ENCODE measurements at places on chromosomes 1 and 21.

DNA sequence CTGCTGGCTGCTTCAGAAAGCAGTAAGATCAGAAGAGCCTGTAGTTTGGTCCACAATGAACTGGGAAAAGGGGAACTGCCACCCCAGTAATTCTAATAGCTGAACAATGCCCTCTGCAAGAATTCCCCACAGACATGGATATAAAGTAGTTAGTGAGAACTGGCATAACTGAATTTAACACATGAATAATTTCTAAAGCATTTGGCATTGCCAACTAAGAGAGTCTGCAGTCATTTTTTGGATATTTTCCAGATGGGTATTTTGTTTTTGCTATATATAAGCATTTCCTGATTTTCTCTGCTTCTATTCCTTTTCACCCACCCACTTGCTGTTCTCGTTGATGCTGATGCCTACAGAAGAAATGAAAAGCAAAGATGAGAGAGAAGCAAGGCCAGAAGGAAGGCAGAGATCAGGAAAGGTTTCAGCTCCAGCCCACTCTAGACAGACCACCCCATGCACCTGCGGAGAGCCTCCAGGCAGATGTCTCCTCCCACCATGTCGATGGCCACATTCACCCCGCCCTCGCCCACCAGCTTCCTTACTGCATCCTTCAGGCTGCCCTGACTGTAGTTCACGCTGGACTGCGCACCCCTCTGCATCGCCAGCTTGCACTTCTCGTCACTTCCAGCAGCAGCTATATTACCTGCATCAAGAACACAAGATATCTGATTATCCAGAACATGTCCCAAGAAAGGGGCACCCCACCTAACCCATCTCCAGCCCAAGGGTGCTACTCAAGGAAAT is 55.9 kb upstream of the SEC16B start:
- no peak for DNase-seq

DNA sequence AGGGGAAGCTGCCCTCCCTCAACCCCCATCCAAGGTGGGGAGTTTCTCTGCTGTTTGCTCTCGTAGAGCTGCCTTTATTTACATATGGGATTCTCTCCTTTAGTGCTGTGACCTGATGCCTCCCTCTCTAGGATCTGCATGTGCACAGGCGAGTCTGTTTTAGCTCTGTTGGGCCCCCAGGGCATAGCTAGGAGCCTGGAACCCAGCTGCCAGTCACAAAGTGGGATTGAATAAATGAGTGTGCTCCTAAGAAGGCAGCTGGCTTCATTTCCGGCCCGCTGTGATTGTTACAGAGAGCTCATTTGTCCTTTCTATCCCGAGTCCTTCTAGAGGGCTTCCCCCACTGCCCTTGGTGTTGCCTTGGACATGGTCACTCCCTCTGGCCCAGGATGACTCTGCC is 176.6 kb downstream of the GRIK3 start:
- no peak for DNase-seq

DNA sequence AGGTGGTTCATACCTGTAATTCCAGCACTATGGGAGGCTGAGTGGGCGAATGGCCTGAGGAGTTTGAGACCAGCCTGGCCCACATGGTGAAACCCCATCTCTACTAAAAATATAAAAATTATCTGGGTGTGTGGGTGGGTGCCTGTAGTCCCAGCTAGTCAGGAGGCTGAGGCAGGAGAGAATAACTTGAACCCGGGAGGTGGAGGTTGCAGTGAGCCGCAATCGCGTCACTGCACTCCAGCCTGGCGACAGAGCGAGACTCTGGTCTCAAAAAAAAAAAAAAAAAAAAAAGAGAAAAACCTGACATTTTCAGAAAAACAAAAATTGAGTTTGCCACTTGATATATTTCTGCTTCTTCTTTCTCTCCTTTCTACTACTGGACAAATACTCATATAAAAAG is 24.3 kb downstream of the CA6 start:
- no peak for DNase-seq

- DNase-seq: no peak
Measured at GRCh38 chr1:6011946-6012258, 19.7 kb upstream of the NPHP4 start.

DNA sequence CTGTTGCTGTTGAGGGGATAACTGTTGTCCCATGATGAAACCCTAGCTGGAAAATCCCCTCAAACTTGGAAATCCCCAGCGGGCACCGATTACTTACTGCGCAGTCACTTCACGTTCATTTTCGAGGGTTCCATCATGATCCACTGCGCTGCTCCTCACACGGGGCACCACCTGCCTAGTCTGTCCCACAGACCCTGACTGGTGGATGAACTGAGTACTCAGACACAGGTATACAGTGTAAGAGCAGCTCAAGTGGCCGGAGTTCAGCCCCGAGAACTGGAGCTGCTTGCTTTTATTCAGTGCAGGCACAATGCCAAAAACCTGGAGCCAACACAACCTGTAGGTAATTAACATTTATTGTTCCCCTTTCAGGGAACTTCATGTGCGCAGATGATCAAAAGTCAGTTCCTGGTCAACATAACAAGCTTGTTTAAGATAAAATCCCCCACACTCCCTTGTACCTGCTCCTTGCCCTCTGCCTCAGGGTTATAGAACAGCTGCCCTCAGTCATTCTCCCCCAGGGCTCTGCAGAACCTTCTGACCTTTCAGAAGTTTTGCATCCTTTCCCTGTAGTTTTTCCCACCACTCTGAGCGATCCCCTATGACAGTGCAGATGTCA is 46.5 kb upstream of the PRELP start:
- DNase-seq: no peak

DNA sequence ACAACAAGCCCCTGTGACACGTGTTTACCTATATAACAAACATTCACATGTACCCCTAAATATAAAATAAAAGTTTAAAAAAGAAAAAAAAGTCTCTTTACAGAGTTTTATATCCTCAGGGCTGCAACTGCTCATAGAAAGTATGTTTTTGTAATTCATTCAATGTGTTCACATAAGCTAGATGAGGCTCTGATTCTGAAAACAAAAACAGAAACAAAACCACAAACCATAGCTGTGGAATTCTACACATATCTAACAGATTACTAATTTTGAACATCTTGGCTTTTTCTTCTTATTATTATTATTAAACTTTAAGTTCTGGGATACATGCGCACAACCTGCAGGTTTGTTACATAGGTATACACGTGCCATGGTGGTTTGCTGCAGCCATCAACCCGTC is 579.6 kb upstream of the ZRANB2 start:
- DNase-seq: no peak

DNA sequence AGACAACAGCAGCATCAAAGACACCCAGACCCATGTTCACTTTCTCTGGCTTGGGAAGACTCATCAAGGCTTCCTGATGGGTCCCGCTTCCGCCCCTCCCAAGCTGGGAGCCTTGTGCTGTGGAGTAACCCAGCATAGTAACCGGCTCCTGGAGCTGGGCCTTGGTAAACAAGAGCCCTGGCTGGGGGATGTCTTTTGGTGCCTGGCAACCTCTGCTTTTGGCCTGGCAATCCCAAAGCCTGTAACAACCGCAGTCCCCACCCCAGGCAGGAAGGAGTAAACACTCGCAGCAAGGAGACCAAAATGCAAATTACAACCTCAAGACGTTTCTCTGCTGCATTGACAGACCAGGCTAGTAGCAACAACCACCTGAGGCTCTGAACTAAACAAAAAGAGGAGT is 16.9 kb upstream of the THRAP3 start:
- no peak for DNase-seq

GRCh38 chr1:55500601-55501000 is 285.4 kb upstream of the USP24 start:
- DNase-seq: no peak

GRCh38 chr1:67135354-67135753 is 584 bp upstream of the C1orf141 start:
- DNase-seq: no peak

GRCh38 chr21:39153842-39154241 is 29.4 kb downstream of the PSMG1 start:
- no peak for DNase-seq

- DNase-seq: no peak
Measured at GRCh38 chr1:172537366-172537765, 4.4 kb downstream of the SUCO start.

GRCh38 chr1:169465281-169465680 is 20.5 kb downstream of the SLC19A2 start:
- DNase-seq: no peak

GRCh38 chr1:112637254-112638109 is 17.9 kb downstream of the CAPZA1 start:
- no peak for DNase-seq

GRCh38 chr1:180680558-180681144 is 48.8 kb downstream of the XPR1 start:
- DNase-seq: no peak

DNA sequence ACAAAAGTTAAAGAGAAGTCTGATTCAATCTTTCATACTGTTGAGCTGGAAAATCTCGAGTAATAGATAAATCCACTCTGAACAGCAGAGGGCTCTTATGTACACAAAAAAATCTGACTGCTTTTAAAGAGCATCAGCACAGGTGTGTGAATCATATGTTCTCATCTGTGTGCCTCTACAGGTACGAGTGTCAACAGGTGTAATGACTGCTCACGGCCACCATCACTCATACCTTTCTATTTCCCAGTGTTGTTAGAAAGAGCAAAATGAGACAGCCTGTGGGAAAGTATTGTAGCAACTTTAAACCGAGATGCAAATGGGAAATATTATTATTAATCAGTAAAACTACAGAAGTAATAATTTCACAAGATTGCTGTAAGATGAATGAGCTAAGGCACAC is 49.0 kb upstream of the SCAF4 start:
- no peak for DNase-seq

- no peak for DNase-seq
Measured at GRCh38 chr1:24427545-24427862, 11.9 kb downstream of the NIPAL3 start.

GRCh38 chr1:24584171-24584647 is 28.3 kb downstream of the NCMAP start:
- no peak for DNase-seq

GRCh38 chr1:31860581-31860980 is 44.8 kb upstream of the SPOCD1 start:
- no peak for DNase-seq

GRCh38 chr1:192739476-192740184 is 69.2 kb upstream of the RGS2 start:
- DNase-seq: no peak

DNA sequence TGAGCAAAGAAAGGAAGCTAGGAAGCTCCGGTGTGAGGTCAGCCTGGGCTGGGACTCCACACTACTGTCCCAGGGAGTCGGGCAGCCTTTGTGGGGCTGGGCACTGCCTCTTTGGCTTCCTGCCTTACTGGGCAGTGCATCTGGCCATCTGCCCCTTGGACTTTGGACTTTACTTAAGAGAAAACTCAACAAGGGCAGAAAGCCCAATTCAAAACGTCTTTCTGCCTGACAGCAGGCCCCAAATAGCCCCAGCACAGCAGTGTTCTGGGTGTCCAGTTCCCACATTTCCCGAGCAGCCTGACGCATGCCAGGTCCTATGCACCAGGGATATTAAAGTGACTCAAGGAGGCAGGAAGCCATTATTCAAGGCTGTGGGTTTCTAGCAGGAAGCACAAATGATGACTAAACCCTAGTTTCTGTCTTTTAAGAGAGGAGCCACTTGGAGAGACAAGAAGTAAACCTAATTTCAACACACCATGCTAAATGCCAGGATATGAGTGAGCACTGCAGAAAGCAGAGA is 37.9 kb upstream of the EDEM3 start:
- DNase-seq: no peak

- DNase-seq: no peak
Measured at GRCh38 chr1:46790446-46791101, 8.3 kb upstream of the CYP4B1 start.

- DNase-seq: no peak
Measured at GRCh38 chr21:37435711-37436110, 69.1 kb downstream of the DYRK1A start.

- DNase-seq: no peak
Measured at GRCh38 chr1:7267493-7267892, 482.2 kb downstream of the CAMTA1 start.

- DNase-seq: no peak
Measured at GRCh38 chr1:45230537-45230936, 24.1 kb upstream of the ZSWIM5 start.

DNA sequence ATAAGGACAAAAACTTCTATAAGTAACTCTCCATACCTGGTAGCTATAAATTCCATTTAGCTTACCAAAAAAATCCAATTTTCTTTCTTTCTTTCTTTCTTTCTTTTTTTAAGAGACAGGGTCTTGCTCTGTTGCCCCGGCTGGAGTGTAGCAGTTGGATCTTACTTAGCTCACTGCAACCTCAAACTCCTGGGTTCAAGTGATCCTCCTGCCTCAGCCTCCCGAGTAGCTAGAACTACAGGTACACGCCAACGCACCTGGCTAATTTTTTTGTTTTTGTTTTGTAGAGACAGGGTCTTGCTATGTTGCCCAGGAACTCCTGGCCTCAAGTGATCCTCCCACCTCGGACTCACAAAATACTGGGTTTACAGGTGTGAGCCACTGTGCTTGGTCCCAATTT is 75.5 kb downstream of the EPS15 start:
- no peak for DNase-seq

- DNase-seq: no peak
Measured at GRCh38 chr1:234735476-234735875, 125.5 kb upstream of the IRF2BP2 start.

DNA sequence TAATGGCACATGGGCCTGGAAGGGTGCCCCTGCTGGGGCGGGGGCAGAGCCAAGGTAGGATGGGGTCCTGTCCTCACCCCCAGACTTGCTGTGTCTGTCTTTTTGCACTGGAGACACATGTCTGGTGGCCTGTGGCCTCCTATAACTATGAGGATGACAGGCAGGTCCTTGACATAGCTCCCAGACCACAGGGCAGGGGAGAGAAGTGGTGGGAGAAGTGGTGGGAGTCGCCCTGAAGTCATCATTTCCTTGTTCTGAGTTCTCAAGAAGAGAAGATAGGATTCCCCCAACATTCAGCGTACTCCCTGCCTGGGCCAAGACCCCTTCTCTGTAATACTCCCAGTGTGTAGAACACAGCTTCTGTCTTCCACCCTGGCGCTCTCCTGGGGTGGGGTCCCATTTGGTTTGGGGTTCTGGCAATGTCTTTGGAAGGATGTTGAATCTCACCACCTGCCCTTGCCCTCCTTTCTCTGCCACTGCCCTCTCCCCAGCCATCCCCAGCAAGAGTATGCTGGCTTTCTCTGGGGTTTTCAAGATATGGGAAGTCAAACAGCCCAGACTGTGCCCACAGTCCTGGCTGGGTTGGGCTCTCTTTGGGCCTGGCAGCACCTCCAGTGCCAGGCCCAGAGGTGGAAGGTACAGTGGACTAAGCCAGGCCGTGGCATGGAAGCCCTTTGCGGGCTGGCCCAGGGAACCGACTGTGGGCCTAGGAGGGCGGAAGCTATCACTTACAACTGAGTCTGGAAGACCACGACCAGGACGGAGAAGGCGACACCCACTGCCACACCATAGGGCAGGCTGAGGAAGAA is 19.4 kb downstream of the SLC26A9 start:
- no peak for DNase-seq

DNA sequence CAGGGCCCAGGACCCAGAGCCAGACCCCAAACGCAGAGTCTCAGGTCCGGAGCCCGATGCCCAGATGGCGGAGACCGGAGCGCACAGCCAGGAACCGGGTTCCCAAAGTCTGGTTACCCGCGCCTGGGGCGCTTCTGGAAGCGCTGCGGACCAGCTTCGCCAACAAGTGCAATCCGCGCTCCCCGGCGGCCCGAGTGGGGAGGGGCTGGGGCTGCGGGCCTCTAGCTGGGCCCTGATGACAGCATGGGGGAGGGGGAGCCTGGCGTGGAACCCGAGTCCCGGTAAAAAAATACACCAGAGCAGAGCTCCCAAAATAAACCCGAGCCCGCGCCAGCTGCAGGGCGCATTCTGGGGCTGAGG is 494 bp downstream of the NT5C1A start:
- no peak for DNase-seq

GRCh38 chr1:6857831-6858230 is 72.6 kb downstream of the CAMTA1 start:
- no peak for DNase-seq
